ENCODE measurements at places on chromosomes 1 and 21.
A peak's percentile ranks its signal among the peaks of the same experiment; 100 is the strongest.

DNA sequence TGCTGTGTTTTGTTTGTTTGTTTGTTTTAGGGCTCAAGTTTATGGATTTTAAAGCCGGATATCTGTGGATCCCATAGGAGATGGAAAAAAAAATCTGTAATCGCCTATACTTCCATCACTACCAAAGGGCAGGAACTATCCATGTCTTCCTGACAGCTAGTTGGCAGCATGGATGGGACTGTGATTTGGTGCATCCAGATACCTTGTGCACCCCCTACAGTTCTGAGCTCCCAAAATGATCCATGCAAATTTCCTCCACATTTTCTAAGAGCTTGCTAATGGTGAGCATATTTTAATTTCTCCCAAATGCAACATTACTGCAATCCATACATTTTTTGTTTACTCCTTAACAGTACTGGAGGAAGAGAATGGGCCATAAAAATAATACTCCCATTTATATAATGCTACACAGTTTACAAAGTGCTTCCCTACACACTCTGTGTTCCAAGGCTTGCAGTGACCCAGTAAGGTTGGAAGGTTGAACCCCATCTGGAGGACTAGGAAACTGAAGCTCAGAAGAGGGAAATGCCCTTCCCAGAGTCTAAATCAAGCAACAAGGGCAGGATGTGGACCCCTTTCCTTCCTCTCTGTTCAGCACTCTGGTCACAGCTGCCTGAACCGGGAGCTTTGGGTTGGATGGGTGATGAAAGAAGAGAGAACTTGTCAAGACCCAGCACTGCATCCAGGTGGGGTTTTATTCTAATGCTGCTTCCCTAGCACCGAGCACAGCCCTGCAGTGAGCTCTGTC is 48.0 kb downstream of the CAPN8 start:
- DNase-seq: no peak

- DNase-seq: no peak
These were observed 58.4 kb downstream of the VPS26C start for GRCh38 chr21:37208741-37209225.

DNA sequence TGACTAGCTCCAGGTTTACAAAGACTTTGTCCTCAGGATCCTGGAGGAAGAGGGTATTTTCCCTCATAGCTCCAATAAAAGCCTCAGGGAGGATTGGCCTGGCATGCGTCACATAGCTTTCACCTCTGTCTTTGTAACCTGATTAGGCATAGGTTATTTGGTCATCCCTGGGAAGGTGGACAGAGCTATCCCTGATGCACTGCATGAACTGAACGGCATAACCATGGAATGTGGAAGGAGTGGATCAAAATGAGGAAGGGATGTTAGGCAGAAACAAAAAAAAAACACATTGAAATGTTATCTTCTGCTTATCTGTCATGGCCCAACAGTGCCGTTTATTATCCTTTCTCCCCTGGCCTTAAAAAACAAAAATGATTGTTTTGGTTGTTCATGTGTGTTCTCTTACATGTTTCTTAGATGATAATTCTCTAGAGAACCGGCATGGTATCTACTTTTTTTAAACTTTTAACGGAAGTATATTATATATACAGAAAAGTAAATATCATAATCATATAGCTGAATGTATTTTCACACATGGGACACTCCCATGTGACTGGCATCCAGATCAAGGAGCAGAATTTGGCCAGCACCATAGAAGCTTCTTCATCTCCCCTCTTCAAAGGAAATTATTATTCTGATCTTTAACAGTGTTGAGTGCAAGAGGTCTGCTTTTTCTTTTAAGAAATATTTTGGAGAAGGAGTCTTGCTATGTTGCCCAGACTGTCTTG is 85.3 kb downstream of the RPS6KC1 start:
- DNase-seq: no peak

DNA sequence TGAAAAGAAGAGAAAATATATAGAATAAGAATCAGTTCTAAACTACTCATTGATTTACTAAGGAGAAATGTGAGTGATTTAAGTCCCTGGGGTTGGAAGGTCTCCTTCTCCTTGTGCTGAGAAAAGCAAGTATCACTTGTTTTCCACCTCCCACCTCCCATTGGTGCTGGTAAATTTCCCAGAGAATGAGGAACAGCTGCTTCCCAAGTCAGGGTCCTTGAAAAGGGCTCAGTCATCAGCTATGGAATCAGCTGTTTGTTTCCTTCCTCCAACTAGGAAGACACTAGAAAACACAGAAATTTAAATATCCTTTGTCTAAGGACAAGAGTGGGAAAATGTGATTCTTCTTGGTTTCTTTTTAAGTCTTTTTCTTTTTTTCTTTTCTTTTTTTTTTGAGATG is 131.3 kb upstream of the C1orf21 start:
- no peak for DNase-seq

GRCh38 chr1:62844030-62844429 is 60.1 kb downstream of the ATG4C start:
- DNase-seq: no peak

- DNase-seq: no peak
These were observed 20.6 kb downstream of the RUNX1 start for GRCh38 chr21:35028451-35028978.

DNA sequence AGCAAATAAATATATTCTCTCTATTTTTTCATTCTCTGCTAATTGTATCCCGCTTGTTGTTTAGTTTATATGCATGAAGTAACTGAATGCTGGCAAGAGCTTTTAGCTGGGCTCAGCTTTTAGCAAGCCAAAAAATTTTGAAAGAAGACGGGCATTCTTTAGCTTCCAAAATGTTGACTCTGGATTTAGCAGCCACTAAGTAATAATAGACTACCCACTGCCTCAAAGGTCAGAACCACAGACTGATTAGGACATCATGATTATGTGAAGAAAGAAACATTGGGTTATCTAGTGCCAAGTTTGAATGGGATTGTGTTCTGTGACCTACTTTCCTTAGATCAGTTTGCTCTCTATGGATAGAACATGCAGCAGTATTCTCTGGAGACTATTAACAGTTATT is 80.3 kb upstream of the DPH5 start:
- no peak for DNase-seq

GRCh38 chr1:56446531-56447098 is 132.7 kb downstream of the PLPP3 start:
- no peak for DNase-seq

DNA sequence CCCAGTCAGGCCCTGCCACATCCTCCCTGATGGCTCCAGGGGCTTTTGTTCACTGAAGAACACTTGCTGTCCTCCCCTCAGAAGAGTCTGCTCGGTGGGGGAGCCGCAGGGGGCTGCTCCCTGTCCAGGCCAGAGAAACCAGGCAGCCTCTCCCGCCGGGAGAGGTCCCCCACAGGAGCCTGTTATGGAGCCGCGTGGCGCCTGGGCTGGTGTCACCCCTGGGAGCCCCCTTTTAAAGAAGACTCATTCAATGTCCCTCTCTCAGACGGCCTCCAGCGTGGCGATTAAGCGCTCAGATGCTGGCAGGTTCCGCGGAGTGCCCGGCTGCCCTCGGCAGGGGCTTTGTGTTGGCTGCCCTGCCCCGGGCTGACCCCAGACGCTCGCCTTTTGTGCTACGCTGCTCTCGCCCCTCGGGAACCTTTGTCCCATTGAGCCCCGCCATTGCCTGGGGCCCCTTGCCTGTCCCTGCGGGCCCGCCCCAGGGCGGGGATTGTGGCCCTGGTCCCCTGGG is 43.1 kb downstream of the SKI start:
- DNase-seq: no peak

- no peak for DNase-seq
These were observed 221.7 kb downstream of the COL11A1 start for GRCh38 chr1:102886638-102887037.

GRCh38 chr1:9161963-9162362 is 33.1 kb upstream of the GPR157 start:
- DNase-seq: no peak

DNA sequence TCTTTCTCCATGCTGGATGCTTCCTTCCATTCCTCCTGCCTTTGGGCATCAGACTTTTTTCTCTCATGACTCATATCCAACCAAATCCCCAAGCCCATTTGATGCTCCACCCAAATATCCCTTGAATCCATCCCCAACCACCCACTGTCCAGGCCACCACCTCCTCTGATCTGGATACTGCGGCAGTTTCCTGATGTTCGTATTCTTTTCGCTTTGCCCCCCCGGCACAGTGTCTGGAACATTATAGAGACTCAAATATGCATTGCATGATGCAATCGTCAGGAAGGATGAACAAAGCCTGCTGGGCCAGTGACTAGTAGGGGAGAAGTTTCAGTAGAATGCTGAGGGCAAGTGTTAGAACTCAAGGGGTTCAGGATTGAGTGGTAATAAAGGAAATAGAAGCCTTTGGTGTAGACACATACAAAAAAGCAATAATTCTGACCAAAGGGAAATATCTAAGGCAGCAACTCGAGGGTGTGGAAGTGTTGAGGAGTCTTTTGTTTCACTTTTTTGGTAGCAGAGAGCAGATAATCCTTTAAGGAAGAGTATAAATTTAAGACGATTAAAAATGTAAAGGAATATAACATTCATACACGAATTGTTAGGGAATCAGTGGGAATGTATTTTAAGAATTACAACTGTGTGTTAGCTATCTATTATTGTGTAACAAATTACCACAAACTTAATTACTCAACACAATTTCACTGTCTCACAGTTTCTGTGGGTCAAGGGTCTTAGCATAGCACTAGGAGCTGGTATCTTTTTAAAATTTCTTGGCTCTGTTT is 7.5 kb downstream of the S100A11 start:
- peak; percentile 18 for DNase-seq

- DNase-seq: no peak
These were observed 16.5 kb upstream of the CFHR5 start for GRCh38 chr1:196960854-196961253.

DNA sequence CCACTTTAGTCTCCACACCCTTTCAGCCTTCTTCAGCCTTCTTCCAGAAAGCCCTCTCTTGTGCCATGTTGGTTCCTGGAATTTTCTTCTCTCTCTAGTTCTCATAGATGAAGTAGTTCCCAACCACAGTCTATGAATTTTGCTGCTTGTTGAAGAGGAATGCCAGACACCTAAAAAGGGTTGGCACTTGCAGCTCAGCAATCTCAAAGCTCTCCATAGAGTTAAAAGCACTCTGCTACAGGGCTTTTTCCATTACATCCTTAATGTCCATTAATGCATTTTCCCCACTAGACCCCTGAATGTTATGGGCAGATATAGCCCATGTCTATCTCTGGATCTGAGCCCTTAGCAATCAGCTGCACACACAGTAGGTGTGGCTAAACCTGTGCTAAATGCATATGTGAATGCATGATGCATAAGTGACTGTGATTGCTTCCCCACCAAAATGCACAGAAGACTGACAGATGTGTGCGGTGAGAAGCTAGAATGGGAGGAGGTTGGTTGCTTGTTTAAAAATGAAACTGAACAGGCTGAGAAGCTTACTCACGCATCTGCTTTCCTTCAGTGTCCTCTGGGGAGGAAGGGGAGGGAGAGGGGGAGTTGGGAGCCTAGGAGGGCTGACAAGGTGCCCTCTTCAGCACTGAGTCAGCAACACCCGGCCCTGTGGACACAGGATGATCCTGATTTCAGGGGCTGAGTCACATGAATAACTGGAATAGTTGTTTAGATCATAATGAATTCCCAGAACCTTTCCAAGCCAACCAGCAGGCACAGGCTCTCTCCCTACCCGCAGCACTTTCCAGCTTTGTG is 146.1 kb upstream of the FGGY start:
- DNase-seq: peak; percentile 8
